ENCODE measurements at places on chromosomes 2 and 18.

- no peak for DNase-seq
Measured at GRCh38 chr2:237218756-237219155, 133.1 kb downstream of the COPS8 start.

DNA sequence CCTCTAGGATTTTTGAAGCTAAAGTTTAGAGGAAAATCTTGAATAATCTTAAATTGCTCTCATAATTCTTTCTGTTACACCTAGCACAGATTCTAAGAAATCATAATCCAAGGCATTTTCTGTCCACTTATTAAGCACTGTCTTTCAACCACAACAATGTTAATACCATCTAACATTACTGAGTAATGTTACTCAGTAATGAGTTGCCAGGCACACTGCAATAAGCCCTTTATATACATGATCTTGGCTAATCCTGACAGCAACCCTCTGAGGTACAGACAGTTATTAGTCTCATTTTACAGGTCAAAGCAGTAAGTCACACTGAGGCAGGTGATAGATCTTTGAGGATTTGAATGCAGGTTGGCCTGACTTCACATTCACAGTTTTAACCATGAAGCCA is 291.9 kb downstream of the ALK start:
- DNase-seq = no peak

DNA sequence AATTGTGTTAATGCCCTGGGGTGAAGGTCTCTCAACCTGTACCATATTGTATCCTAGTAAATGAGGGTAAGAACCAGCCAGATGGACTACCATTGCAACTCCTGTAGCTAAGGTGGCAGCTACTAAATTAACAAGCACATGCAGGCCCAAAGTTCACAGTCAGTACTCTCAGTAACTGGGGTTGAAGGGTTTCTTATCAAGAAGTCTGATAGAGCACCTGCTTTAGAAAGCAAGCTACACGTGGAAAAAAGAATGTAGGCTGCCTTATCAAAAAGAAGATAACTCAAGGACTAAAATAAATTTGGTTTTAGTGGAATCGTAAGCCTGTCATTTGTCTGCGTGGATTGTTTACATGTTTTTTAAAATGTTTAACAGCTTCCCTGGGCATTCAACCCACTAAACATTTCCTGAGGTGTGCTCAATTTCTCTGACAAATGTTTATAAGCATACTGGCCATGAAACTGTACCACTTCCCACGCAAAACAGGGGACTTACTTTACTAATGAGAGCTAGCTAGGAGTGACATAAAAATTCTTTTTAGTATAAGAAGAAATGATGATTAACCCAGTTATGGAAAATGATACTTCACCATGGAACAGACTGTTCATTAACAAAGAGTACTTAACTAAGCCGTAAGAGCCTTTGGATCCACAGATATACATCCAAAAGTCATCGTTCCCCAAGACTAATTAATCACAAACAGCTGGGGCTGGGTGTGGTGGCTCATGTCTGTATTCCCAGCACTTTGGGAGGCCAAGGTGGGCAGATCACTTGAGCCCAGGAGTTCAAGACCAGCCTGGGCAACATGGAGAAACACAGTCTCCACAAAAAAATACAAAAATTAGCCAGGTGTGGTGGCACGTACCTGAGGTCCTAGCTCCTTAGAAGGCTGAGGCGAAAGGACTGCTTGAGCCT is 36.5 kb downstream of the LPIN2 start:
- no peak for DNase-seq

DNA sequence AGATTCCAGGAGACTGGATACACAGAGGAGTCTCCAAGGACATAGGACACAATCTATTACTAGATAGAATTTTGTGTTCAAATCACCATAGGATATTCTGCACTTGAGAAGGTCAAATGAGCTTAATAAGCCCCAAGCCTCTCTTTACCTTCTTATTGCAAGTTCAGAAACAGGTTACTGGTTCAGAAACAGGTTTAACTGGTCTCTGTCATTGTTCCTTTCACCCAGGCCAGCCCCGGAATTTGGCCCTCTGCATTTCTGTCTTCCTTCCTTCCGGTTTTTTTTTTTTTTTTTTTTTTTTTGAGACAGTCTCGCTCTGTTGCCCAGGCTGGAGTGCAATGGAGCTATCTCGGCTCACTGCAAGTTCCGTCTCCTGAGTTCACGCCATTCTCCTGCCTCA is 700.2 kb downstream of the EPHA4 start:
- DNase-seq = no peak

DNA sequence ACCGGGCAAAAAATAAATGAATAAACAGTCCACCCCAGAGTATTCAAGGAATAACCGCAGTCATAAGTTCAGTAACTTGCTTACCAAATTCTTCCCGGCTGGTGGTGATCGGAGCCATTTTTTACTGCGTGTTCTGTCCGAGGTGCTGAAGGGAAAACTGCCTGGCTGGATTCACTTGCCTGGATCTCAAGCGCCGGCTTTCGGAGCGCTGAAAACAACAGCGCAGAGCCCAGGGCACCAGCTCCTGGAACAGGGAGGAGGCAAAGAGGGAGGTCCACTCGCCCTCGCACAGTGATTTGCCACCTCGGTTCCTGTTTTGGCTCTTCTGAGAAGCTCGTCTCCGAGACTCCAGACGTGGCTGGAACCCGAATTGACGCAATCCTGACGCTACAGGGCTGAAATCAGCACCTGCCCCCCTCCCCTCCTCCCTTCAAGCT is at the start of gene SYT4:
Gene SYT4 (minus strand): TSS at position 327 of the 437 bp plus-strand sequence. CDS start 209 bp downstream, at position 118.
- DNase-seq = no peak

GRCh38 chr2:217875556-217876252 is 127.1 kb downstream of the TNS1 start:
- no peak for DNase-seq

DNA sequence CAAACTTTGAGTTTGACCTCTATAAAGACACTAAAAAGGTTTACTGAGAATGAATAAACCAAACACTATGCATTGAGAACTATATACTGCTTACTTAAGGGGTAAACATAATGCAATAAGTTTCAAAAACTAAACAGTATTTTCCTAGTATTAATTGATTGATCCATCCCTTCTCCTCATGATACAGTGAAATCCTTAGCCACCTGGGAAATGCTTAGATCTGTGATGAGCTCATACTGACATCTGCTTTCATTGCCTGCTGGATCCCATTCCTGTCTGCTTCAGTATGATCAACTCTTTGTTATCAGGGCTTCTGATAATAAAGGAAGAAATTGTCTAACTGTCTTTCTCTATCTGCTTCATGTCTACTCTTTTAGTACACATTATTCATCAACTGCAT is 74.9 kb upstream of the UBE2E3 start:
- no peak for DNase-seq

- no peak for DNase-seq
Measured at GRCh38 chr18:46163091-46163490, 58.9 kb downstream of the HAUS1 start.

DNA sequence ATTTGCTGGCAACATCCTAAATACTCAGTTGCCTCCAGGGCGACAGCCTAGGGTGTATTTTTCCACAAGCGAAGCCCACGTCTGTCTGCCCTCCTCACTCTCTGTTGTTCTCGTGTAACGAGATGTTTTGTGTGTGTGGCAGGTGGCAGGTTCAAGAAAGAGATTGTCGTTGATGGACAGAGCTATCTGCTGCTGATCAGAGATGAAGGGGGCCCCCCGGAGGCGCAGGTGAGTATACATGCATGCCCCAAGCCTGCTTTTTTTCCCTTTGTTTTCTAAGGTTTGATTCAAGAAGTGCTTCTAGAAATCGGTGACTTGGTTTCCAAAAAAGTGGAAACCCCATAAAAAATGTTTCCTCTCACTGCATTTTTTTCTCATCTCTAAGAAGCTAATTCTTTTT is 247.0 kb downstream of the AGAP1 start:
- DNase-seq = no peak

DNA sequence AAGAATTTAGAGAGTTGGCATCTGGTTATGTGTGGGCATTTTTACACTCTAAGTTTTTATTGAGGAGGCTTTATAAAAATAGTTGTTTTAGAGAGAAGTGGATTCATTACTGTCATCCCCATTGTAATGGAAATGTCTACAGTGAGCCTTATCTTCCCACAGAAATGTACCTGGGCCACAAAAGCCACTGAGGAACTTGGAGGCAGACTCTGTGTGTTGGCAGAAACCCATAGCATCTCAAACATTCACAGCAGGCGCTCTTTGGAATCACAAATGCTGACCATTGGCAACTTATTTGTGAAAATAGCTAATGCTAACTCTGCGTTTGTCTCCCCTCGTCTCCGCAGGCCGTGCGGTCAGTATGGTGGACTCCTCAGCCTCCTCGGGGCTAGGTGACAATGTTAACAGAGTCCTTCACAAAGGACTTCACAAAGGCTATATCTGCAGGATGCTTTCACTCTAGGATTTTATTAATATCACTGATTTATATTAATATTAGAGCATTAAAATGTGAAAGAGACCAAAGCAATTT is 689.1 kb upstream of the POU3F3 start:
- no peak for DNase-seq

DNA sequence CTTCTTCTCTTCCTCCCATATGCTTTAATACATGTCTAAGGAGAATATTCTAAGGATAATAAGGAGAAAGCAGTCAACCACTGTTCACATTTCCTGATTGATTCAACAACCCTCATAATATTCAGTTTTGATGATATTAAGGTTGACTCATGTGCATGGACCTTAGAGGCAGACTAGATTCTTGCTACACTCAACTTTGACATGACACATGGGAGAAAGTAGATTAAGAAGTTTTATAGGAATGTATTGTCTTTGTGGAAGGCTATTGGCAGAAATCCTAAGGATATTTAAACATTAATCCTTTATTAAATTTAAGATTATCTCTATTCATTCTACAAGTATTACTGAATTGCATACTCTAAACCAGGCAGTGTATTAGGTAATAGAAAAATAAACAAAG is 309.1 kb upstream of the CYRIA start:
- DNase-seq = no peak

DNA sequence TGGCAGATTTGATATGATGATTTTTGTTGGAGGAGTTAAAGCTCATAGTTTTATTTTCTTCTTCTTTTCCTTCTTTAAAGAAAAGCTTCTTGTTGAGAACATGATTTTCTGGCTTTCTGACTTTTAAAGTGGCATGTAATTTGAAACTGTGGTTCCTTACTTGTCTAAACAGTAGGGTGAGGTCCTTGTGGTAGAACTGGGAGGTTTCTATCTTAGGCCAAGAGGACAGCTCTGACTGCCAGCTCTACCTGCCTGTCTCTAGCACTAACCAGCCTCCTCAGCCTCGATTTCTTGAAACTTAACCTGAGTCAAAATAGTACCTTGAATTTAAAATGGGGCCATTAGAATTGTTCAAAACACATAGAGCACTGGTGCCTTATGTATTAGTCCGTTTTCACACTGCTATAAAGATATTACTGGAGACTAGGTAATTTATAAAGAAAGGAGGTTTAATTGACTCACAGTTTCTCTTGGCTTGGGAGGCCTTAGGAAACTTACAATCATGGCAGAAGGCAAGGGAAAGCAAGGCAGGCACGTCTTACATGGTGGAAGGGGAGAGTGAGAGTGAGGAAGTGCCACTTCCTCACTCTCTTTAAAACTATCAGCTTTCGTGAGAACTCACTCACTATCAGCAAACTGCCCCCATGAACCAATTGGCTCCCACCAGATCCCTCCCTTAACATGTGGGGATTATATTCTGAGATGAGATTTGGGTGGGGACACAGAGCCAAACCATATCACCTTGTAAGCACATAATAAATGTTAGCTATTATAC is 119.0 kb downstream of the CERS6 start:
- DNase-seq = no peak

DNA sequence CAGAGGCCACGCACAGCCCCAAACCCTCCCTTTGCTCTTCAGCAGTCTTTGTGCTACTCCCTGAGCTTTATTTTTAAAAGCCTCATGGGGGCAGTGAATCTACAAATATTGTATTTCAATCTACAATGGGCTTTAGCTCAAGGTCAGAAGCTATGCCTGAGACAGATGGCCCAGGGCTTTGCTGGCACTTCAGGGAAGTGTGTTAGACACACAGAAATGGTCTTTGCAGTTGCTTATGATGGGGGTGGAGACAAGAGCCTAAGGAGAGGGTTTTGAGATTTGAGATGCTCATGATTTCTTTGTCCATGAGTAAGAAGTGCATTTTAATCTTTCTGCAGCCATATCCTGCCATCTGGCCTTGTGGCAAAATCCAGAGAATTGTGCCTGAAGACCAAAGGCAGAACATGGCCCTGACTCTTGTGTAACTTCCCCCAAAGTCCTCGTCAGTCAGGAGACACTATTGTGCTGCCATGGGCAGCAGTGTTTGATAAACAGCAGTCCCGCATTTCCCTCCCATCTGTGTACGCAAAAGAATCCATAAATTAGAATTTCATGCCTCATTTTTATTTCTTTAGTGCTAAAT is 92.6 kb downstream of the VAPA start:
- DNase-seq = no peak

- DNase-seq = no peak
Measured at GRCh38 chr18:8040021-8040420, 472.9 kb downstream of the PTPRM start.

DNA sequence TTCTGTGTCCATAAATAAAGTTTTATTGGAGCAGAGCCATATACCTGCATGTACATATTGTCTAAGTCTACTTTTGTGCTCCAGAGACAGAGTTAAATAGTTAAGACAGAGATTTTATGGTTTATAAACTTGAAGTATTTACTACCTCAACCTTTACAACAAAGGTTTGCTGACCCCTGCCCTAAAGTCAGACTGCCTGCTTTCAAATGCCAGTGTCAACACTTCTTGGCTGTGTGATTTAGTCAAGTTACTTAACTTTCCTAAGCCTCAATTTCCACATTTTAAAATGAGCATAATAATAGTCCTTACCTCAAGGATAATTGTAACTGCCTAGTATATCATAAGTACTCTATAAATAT is 44.4 kb upstream of the ITPRID2 start:
- DNase-seq = no peak

GRCh38 chr2:186637497-186637800 is 47.6 kb downstream of the ITGAV start:
- no peak for DNase-seq

DNA sequence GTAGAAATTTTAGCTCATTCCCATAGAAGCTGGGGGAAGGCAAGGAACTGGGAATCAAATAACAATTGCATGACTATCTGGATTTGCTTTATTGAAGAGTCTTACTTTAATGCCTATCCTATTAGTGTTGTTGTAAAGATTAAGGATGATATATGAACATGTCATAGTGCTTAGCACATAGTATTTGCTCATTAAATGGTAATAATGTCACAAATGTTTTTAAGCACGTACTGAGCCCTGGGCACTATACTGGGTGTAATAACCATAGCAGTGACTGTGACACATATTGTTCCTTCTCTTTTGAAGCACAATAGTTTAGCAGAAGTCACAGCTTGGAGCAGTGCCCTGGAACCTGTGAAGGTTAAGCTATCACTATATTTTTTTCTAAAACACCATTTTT is 47.2 kb upstream of the DTNB start:
- DNase-seq = no peak

DNA sequence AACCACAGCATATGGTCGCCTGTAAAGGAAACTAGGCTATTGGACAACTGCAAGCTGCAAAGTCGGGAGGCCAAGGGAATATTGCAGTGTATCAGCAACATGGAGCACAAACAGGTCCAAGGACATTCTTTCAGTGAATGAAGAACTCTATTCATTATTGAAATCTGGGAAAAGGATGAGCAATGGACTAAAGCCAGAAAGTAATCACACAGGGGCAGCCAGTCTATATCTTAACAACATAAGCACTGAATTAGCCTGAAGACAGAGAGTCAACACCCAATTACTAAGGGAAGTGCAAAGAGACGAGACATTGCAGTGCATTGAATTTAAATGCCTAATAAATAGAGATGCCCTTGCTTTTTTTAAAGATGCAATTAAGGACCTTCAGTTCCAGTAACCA is 615.5 kb upstream of the SETBP1 start:
- DNase-seq = no peak

GRCh38 chr2:228771315-228771714 is 499.8 kb downstream of the PID1 start:
- DNase-seq = no peak

GRCh38 chr18:32049393-32050171 is 31.0 kb downstream of the RNF125 start:
- peak; percentile 17 for DNase-seq

Data from activated T-helper 1 cell treated with Interleukin-2 at 50 U/mL for 16 hours (primary cell).